ENCODE measurements at places on chromosomes 3 and 15.

DNA sequence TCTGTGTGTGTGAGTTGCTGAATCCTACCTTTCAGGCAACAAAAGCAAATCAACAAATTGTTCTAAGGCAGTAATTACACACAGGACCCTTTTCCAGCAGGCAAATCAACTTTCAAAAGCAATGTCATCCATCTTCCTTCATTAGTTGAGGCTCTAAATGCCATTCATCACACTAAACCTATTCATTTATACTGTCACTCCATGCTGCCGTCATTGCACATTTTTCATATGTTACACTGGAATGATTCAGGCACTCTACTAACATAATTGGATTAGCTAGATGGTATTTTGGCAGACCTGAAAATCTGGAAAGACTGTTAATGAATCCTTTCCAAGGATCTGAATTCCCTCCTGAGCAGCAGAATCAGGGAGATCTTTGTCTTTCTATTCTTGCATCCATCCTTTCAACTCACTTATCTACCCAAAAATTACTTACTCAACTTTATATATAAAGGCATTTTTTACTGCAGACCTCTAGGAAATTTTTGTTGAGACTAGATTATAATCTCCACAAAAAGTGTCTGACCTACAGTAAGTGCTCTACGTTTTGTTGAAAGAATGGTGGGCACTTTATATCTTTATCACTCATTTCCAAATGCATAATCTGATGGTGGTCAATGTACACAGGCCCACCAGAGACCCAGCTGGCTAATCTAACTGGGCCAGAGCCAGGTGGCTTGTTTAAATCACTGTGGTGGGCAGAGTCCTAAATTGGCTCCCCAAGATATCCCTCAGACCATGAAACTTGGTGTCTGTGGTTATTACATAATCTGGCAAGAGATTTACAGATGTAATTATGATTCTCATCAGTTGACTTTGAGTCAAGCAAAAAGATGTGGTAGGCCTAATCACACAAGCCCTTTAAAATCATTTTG lies 25.0 kb downstream of the MIX23 start:
- no peak for DNase-seq

GRCh38 chr3:138748190-138748589 lies 86.5 kb downstream of the PIK3CB start:
- no peak for DNase-seq

DNA sequence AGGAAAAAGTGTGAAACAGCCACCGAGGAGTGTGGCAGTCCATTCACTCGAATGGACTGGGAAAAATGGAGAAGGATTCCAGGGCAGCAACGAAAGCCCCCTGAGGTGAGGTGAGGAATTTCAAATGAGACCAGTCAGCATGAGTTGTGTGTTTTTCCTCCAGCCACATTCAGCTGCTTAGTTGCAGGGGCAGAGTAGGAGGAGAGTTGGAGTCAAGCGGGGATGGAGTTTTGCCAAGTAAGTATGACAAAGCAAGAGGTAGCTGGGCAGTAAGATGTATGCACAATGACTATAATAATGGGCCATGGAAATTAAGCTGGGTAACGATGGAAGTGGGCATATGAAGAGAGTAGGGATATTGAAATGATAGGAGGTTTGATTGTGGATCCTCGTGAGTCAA lies 64.4 kb downstream of the CCDC54 start:
- DNase-seq: no peak

DNA sequence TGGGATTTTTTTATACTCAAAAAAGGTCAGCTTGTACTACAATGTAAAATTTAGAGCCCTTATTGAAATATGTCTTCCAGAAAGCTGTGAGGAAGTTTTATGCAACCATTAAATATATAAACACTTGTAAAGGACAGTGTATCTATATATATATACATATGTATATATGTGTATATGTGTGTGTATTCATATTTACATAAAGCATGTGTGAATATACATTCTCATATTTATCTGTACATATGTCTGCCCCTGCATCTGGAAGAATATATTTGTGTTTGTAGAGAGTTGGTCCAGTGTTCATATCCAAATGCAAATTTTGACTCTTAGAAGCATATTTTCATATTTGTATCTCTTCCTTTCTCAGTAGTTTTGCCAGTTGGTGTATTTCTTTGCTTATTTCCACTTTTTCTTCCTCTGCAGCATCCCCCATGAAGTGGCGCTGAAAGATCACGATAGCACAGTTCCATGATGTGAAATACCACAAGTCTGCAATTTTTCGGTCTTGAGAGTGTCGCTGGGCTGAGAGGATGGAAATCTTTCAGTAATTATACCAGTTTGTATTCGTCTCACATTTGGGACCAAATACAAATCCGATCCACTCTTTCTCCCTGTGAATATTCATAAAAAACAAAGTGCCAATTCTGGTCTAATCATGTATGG lies 311.7 kb upstream of the DPH6 start:
- DNase-seq: no peak

DNA sequence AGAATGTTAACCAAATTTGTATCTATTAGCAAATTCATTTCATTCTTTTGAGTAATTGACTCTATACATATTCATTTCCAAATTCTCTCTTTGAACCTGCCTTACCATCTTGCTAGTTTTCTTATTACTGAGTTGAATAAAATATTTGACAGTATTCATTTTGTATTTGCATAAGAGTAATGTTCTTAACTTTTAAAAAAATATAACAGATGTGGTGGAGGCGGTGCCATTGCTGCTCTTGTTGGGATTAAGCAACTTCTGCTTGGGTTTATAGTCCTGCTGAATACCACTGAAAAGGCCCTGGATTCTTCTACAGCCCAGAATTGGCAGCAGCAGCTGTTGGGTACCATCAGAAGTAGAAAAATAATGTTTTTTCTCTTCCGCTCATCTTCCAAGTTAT lies 148.9 kb upstream of the PEX5L start:
- DNase-seq: no peak

- no peak for DNase-seq
Measured at GRCh38 chr3:31919528-31919927, 61.5 kb downstream of the OSBPL10 start.

GRCh38 chr3:23170291-23170690 lies 32.8 kb upstream of the UBE2E2 start:
- DNase-seq: no peak

- DNase-seq: no peak
Measured at GRCh38 chr3:175187586-175187985, 328.5 kb downstream of the NAALADL2 start.

DNA sequence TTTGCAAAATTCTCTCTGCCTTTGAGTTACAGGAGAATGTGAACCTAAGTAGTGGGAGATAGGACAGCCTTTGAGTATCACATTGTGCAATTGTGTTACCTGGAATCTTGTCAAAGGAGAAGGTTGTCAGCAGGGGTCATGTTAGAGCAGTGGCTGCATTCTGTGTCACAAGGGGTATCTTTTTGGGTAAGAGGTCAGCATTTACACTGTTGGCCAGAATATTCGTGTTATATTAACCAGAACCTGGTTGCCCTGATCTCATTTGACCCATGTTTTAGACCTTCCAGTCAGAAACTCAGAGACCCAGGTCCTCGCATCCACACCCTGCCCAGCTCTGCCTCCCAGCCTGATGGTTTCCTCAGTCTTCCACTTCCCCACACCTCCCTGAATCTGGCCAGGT lies 27.3 kb downstream of the HDC start:
- no peak for DNase-seq

GRCh38 chr3:191383124-191383523 lies 52.8 kb upstream of the UTS2B start:
- DNase-seq: no peak

DNA sequence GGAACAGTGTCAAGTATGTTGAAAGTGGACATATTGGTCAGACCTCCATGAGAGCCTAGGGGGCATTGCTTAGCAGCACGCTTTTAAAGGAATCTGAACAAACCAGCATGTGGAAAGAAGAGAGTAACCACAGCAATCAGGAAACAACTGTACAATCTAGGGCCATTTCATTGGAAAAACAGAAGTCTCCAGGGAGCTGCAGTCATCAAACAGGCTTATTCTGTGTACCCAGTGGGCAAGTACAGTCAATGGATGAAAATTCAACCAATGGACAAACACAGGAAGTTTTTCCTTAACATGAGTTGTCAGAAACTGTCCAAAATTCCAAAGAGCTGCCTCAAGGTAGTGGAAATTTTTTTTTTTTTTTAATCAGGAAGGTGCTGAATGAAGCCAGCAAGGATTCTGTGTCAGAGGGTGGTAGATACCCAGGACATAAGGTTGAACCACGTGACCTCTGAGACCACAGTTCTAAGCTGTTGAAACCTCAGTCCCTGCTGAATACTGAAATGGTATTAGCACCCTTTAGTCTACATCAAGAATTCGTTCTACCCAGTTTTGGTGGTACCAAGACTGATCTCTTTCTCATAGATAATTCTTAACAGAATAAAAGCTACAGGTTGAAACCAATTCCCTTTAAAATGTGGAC lies 4.4 kb upstream of the DLG1 start:
- DNase-seq: no peak

- DNase-seq: no peak
Measured at GRCh38 chr3:194667363-194667762, 4.6 kb downstream of the LSG1 start.

GRCh38 chr3:128618398-128618726 lies 32.3 kb downstream of the RPN1 start:
- DNase-seq: no peak

DNA sequence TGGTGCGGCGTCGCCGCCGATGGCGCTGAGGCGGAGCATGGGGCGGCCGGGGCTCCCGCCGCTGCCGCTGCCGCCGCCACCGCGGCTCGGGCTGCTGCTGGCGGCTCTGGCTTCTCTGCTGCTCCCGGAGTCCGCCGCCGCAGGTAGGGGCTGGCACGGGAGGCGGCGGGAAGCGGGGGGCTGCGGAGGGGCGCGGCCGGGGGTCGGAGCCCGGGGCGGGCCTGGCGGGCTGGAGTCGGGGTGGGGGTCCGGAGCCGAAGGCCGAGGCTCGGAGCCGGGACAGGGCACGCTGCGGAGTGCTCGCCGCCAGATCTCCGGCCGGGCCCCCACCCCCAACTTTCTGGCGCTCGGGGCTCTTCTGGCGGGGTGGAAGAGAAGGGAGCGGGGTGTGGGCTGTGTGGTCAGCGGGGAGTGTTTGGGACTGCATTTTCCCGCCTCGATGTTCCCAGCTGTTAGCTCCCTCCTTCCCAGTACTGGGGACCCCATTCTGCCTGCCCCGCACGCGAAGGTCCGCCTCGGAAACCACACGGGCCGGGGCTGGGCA lies 299 bp downstream of the TYRO3 start:
- DNase-seq: no peak

GRCh38 chr3:48299746-48300712 lies 33.4 kb downstream of the SPINK8 start:
- peak; percentile 61 for DNase-seq
